ENCODE measurements at places on chromosomes 2 and 18.

- DNase-seq = no peak
Measured at GRCh38 chr2:177667626-177668025, 275.1 kb downstream of the AGPS start.

DNA sequence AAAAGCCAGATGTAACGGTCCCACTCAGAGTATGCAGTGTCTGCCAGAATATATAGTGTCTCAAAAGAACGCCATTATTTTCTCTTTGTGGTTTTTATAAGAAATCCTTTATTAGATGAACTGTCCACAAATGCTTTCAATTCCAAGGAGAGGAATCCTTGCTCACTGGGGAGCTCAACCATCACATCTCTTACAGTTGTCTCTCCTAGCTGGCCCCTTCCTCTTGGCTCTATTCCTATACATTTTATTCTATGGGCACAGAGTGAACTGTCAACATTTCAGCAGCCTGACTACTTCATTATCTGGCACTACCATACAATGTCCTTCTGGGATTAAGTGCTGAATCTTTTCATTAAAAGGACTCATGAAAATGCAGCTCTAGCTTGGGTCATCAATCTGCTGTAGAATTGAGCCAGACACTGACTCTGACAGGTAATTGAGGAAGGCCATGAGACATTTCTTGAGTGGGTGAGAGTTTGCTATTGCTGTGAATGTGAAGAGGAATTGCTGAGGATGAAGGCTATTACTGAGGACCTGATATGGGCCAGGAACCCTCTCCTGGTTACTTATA is 96.5 kb upstream of the THOC1 start:
- no peak for DNase-seq

DNA sequence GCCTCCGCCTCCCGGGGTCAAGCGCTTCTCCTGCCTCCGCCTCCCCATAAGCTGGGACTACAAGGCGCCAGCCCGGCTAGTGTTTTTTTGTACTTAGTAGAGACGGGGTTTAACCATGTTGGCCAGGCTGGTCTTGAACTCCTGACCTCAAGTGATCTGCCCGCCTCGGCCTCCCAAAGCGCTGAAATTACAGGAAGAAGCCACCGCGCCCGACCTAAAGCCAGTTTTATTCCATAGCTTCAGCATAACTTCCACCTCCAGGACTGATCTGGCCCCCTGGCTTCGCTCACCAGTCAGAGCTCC is 783 bp upstream of the TXNL4A start:
- DNase-seq = no peak

GRCh38 chr2:217058791-217059755 is 199.2 kb upstream of the TNP1 start:
- no peak for DNase-seq

- no peak for DNase-seq
Measured at GRCh38 chr18:42047721-42048120, 92.7 kb downstream of the PIK3C3 start.

Data from Right ventricle myocardium inferior (tissue), 1 donor.